ENCODE measurements at places on chromosomes 4 and X. TPM values are rescaled to one million over a fixed set of nuclear protein-coding genes. Genes with fewer than 3 reads are reported as not detected.

The SYN1 gene
- not detected for total RNA-seq

- DNase-seq, result no peak
Observed at GRCh38 chr4:128951316-128951715, 141.8 kb downstream of the JADE1 start.

The HTR2C gene
- total RNA-seq, result 0.07 TPM

The MGAT4D gene
- total RNA-seq, result not detected

- DNase-seq, result no peak
Observed at GRCh38 chrX:134985479-134985878, 5.3 kb upstream of the SMIM10 start.
